ENCODE measurements at places on chromosomes 2 and 18. TPM values are rescaled to one million over a fixed set of nuclear protein-coding genes. Genes with fewer than 3 reads are reported as not detected.

Gene IL1RL1
- total RNA-seq, result not detected

Gene LTBP1
- 80.2 TPM for total RNA-seq

Gene SPATA3
- not detected for total RNA-seq

Gene C2orf81
- 2.5 TPM for total RNA-seq

Gene MRO
- total RNA-seq, result not detected

Gene RAB27B
- 1.8 TPM for total RNA-seq

Gene TUBB8B
- total RNA-seq, result 0.68 TPM

- no peak for DNase-seq
These were observed at the start of gene MATN3 for GRCh38 chr2:20012282-20013125. TSS of gene MATN3 (minus strand) at chr2:20012668. CDS start at chr2:20012631, 37 bp downstream.

DNA sequence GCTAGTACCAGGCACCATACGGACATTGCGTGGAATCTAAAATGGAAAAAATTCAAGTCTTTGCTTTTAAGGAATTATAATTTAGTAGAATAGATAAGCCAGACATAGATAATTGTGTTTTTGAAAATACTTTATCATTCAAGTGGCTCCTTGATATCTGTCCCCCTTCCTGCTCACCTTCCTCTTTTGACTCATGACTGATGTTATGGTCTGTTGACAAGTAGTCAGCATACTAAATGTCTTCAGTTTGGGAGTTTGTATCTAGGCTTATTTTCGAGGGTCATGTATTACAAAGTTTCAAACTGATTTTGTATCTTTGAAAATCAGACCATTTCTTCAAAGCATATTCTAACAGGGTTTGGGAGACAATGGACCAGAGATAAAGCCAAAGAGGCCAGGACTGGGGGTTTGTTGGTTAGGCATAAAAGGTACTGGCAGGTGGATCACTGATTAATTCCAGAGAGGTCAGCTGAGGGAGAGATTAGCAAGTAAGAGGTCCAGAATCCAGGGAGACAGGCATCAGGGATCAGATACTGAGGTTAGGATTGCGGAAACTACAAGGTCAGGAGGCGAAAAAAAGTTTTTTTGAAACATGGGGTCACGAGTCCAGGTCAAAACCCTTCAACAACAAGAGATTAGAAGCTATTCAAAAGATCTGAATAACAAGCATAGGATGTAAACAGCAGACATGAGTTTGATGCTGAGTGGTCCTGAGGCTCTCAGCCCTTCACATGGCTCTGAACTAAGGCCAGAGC lies 31.5 kb upstream of the KLHL14 start:
- no peak for DNase-seq

DNA sequence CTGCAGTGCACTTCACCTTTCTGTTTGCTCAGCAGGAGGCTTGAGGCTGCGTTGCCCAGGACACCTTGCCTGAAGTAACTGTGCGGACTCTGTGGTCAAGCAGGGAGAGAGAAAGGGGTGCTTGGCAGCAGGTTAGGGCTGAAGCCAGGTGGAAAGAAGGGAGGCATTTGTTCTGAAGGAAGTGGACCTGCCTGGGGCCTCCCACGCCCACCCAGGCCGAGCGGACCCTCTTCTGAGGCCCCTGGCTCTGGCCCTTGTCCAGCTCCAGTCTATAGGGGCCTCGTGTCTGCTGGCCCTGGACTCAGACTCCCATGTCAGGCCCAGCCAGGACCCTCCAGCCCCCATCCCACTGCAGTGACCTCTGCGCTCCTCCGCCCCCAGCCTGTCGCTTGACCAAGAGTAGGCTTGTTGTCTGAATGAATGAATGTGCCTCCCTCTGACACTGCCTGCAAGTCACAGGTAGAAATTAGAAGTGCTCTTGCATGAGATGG lies 2.5 kb downstream of the SNED1 start:
- DNase-seq, result no peak

DNA sequence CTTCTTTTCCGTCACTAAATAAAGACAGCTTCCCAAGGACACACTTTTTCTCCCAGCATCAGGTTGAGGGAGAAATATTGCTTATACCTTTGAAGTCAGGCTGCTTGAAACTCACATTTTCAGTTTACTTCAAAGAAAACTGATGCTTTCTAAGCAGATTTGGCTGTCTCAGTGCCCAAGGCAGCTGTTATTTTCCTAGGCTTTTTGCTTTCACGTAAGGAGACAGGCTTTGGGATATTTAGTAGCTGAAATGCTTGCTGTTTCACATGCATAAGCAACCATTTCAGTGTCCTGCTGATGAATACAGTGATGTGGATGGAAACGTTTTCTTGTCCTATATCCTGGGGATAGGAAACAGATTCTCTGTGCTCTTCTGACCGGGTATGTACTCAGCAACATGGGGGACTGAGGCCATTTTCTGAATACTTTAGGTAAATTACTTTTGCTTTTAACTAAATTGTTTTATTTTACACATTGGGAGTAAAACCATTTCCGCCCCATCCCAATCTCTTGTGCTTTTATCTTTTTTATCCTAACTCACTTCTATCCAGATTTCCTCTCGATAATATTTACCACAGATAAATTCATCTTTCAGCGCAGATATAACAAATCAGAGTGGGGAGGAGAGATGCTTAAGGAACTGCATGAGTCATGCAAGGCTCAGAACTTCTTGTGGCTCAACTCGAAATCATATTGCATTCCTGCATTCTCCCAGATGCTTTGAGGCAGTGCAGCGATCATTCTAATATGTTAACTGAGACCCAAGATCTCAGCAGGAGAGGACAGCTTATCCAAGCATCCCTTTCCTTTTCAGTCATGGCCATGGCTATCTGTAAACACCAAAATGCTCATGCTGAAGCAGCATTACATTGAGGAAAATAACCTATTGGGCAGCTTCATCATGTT lies 22.2 kb downstream of the GALR1 start:
- DNase-seq, result no peak

GRCh38 chr18:14914771-14915170 lies 166.8 kb downstream of the ANKRD30B start:
- peak; percentile 3 for DNase-seq

- peak; percentile 59 for DNase-seq
These were observed 379.4 kb upstream of the RAB12 start for GRCh38 chr18:8229787-8230186.
